Bronchial epithelial cell (primary cell): ENCODE measurements at places on chromosomes 2 and 18. TPM values are rescaled to one million over a fixed set of nuclear protein-coding genes. Genes with fewer than 3 reads are reported as not detected.

The ERBB4 gene
- under 0.01 TPM in 2 replicates for total RNA-seq

The CXXC1 gene
- total RNA-seq = 32.6 and 40.1 TPM in 2 replicates

The FAM98A gene
- 16.1 and 18.4 TPM in 2 replicates for total RNA-seq

The KLHL41 gene
- under 0.01 TPM in 1 of 2 replicates, not detected in the other for total RNA-seq

The ESCO1 gene
- 15.0 and 17.8 TPM in 2 replicates for total RNA-seq
